Activated CD4-positive, alpha-beta T cell treated with anti-CD3 and anti-CD28 coated beads, Interleukin-2, amount 50 U/mL, for 16 hours (primary cell): ENCODE measurements at places on chromosomes 16 and 17.

- no peak for DNase-seq
These were observed 378.9 kb upstream of the CA10 start for GRCh38 chr17:52537421-52537820.

GRCh38 chr16:48102083-48103008 lies 53.4 kb downstream of the ABCC12 start:
- no peak for DNase-seq

- peak; percentile 39 for DNase-seq
These were observed 14.4 kb upstream of the EEF2K start for GRCh38 chr16:22191532-22192260.

GRCh38 chr17:61599608-61600007 lies 8.6 kb upstream of the NACA2 start:
- no peak for DNase-seq

GRCh38 chr16:56972403-56973293 lies 10.9 kb downstream of the CETP start:
- no peak for DNase-seq

- no peak for DNase-seq
These were observed 22.4 kb upstream of the LGALS9 start for GRCh38 chr17:27608328-27609230.

DNA sequence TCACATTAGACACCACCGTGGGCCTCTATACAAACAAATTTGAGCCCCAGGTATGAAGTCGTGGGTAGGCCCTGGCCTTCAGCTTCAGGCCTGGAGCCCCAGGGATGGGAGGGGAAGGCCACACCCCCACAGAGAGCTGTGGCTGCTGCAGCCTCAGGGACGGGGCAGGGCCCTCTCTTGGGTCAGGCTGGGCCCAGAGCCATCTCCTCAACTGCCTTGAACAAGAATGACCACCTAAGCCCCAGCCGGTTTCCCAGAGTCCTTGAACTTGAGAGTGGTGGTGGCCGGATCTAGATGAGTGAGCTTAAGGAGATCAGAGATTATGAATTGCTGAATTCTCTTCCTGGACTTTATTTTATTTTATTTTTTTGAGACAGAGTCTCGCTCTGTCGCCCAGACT lies 18.6 kb downstream of the SCNN1B start:
- DNase-seq, result no peak

DNA sequence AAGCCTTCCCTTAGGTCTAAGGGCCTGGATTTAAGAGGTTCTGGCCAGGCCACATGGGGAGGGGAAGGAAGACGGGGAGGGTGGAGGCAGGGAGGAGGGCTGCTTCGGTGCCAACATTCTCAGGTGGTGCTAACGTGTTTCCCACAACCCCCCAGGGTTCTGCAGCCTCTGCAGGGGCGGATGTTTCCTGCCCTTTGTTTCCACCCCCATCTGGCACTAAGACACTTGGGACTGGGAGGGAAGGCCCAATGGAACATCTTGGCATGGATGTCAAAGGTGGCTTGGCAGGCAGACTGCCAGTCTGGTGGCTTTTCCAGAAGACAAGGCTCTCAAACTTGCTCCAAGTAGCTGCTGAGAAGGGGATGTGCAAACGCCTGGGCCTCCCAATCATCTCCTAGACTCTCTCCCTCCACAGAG lies 12.7 kb downstream of the HIC1 start:
- no peak for DNase-seq

GRCh38 chr17:42708588-42708987 lies 26.3 kb downstream of the CNTNAP1 start:
- no peak for DNase-seq

DNA sequence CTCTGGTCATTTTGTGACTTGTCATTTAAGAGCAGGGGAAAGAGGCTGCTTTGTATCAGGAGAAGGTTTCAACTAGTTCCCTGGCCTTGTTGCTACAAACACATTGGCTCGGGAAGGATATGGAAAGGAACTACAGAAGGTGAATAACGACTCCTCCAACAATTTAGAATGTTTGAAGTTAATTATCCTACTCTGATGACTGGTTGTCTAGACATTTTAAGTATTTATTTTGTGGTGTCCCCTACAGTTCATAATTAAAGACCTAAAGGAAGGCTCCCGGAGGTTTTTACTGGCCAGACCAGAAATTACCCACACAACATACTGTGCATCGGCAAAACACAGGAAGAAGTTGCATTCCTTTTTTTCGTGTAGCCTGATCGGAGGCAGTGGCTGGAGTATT lies 515.8 kb upstream of the SALL1 start:
- DNase-seq, result no peak

DNA sequence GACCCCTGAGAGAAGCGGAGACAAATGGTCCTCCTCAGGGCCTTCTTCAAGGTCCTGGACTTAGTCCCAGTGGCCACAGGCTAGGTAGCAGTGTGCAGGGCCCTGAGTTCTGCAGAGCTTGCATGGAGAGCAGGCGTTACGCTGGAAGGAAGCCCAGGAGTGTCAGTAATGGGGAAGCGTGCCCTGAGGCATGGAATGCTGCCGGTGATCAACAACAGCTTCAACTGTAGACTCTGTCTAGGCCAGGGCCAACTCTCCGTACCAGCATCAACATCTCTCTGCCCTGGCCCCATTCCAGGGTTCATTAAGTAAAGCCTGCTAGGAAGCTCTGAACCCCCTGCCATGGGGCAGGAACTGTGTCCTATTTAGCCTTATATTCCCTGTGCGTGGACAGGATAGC lies 568 bp upstream of the TNK1 start:
- no peak for DNase-seq

DNA sequence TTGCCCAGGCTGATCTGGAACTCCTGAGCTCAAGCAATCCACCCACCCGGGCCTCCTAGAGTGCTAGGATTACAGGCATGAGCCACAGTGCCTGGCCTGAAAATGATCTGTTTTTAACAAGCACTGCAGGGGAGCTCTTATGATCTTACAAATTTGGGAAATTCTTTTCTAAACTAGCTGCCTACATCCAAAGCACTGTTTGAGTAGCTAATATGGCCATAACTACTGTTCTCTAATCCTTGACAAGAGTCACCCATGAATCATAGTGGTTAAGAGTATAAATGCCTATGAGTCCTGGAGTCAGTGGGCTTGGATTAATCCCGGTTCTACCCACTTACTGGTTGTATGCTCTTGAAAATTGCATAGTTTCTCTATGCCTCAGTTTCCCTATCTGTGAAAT lies 1.4 kb upstream of the CPPED1 start:
- no peak for DNase-seq

DNA sequence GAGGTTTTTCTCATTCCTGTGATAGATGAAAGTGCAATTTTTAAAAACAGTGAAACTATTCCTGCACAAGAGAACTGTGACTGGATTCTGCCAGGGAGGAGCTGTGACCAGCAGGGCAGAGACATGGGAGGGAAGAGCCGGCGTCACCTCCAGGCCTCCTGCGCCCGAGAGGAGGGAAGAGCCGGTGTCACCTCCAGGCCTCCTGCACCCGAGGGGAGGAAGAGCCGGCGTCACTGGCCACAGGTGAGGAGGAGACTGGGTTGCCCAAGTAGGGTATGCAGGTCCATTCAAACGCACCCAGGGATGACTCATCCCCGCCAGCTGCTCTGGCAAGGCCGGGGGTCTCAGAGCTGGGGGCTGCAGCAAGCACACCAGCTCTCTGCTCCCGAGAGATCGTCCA lies 56.7 kb downstream of the METRNL start:
- DNase-seq, result no peak
